ENCODE measurements at places on chromosomes 6 and 20.
A peak's percentile ranks its signal among the peaks of the same experiment; 100 is the strongest.

DNA sequence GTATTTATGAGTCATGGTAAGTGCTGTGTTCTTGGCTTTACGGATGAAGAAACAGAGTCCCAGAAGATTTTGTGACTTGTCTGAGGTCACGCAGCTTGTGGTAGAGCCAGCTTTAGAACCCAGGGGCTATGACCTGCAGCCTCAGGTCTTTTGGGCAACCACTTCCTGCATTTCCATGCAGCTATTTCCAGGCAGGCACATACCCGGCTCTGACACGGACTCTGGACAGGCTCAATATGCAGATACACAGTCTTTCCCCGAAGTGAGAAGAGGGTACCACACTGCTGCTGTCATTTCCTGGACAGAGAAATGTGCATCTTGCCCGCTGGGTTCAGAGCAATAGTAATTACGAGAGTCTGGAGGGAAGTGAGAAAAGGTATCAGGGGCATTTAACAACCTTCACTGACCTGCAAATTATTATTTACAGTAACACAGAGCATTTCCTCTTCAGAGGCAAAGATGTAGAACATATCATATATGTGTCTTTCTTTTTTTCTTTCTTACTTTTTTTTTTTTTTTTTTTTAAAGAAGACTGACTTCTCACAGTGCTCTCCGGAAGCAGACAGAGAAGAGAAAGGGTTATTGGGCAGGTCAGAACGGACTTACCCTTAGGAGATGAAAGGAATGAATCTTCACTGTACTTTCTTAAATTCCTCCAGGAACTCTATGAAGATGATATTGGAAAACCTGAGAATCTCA lies 185.1 kb downstream of the CLIC5 start:
- DNase-seq, result no peak

- DNase-seq, result no peak
Observed at GRCh38 chr20:19463597-19463996, 251.2 kb downstream of the SLC24A3 start.

GRCh38 chr6:3899970-3900439 lies 50.8 kb downstream of the FAM50B start:
- no peak for DNase-seq

DNA sequence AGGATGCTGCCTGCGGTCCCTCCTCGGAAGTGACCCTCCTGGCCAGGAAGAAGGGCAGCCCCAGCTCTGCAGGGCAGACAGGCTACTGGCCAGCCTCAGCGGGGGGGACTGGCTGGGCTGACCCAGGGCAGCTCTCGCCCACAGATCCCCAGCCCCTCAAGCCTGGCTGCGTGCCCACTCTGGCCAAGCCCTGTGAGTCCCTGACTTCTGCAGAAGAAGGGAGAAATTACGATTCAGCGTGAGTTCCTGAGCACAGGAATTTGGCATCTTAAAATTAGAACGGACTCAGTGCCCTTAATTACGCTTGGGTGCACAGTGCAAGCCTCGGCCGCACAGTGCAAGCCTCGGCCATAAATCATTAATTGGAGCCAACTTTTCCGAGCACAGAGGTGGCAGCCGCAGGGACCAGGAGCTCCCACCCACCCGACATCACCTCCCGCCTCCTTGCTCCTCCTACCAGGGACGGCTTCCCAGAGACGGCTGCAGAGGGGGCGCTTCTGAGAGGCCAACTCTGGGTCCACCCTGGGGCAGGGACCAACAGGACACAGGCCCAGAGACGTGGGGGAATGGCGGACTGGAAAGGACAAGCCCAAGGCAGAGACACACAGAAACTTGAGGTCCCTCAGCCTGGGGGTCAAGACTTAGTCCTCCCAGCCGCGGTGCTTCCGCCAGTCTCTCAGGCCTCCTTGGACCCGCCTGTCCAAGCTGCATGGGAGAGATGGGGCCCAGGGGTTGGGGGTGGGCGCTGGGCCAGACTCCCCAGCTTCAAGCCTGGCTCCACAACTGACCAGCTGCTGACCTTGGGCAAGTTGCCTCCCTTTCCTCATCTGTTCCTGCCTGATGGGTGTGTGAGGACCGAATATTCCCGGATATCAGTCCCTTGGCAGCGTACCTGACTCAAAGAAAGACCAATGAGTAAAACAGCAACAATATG lies 165.4 kb downstream of the TAF4 start:
- DNase-seq, result no peak

GRCh38 chr6:57021086-57021720 lies 25.3 kb upstream of the KIAA1586 start:
- peak; percentile 58 for DNase-seq

DNA sequence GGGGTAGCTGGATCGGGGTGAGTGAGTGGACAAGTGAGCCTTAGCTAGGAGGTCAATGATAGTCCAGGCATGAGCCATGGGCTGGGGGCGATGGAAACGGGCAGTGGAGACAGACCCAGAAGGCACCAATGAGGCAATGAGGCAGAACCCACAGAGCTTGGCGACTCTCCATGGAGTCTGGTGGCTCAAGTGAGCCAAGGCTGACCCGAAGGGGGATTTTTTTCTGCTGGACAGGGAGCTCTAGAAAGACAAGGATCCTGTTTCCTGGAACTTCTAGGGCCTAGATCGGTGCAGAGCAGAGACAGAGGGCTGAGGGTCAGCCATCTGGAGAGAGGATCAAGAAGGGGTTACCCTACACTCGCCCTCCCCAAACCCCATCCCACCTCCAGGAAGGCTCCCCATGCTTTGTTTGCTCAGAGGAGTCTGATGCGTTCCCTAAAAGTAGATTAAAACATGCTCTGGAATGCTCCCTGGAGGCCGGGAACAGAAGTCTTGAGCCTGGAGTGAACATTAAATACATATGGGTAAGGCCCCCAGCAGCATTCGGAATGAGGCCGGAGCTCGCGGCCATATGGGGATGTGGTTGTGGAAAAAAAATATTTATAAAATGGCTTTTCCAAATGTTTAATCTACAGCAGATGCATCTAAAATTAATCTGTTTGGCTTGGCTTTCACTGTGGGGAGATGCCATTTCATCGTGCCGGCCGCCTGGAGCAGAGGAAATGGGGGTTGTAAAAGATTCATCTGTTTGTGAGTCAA lies 237.8 kb upstream of the PMEPA1 start:
- no peak for DNase-seq

- DNase-seq, result no peak
Observed at GRCh38 chr6:56593801-56594318, 48.8 kb downstream of the DST start.

DNA sequence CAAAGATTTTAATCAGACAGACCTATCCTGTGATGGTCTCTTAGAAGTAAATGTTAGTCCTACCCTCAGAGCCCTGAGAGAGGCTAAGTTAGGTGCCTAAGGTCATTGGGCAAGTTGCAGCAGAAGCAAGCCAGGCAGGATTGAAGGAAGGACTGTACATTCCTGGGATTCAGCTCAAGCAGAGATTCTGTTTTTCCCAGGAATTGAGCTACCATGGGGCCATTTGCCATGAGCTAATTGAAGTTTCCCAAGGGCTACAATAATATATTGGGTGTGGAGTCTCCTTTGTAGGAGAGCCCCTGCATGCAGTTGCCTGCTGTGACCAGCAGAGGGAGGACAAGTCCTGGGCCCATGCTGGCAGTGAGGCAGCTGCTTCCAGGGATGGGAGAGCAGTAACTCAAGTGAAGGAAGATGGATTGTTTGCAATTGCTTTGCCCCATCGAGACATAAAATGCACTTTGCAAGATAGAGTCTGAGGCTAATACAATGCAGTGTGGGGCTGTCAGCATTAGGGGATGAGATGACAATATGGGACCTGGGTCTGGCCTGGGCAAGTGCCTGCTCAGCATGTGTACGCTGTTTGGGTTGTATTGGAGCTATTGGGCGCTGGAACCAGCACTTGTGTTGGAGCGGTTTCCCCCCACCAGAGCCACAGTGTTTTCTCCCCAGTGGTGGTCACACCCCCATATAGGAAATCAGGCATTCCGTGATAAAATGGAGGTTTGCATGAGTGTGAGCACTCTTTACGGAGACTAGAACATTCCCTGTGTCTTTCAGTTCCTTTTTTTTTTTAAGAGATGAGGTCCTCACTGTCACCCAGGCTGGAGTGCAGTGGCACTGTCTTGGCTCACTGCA lies 27.9 kb downstream of the DNMT3B start:
- peak; percentile 82 for DNase-seq

Data from T47D (cell line).